Adipocyte (in vitro differentiated cells): ENCODE measurements at places on chromosomes 1 and 21.

- no peak for DNase-seq
Measured at GRCh38 chr1:3457910-3458883, 3.7 kb downstream of the ARHGEF16 start.

GRCh38 chr1:159184201-159184600 is 12.8 kb downstream of the CADM3 start:
- DNase-seq, result no peak

DNA sequence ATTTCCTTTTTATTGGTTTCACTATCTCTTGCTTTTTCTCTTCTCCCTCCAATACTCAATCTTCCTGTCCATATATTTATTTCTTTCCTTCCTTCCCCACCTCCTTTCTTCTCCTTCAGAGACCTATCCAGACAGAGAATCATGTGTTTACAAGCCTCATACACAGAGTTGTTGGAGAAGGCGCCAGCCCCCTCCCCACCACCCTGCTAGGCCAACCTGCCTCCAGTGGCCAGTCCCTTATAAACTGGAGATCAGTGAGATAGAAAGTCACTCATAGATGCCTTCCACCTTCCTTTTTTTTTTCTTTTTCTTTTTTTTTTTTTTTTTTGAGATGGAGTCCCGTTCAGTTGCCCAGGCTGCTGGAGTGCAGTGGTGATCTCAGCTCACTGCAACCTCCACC is 53.3 kb downstream of the CD247 start:
- no peak for DNase-seq

- no peak for DNase-seq
Measured at GRCh38 chr21:30102871-30103270, 63.7 kb downstream of the CLDN17 start.

DNA sequence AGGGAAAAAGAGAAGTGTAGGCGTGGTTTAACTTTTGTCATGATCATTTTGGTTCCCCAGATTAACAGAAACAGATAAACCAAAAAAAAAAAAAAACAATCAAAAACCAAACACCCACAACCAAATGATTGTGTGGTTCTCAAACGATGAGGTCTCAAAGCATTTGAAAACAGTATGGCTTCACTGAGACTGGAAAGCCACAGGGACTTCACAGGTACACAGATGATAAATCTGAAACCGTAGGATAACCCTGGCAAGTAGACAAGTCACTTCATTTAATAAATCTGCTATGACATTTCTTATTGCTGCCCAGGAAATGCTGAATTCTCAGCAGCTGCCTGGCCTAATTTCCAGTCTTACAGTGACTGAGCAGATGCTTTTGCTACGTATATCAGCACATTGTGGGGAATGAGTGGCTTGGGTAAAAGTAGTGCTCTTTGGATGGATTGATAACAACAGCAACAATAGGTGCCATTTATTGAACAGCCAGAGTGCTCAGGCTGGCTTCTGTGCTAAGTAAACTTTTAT is 6.1 kb downstream of the ST6GALNAC3 start:
- no peak for DNase-seq

- DNase-seq, result no peak
Measured at GRCh38 chr1:12127206-12127810, 39.5 kb upstream of the TNFRSF1B start.

GRCh38 chr1:29634324-29634723 is 398.0 kb downstream of the PTPRU start:
- no peak for DNase-seq

GRCh38 chr21:31257265-31257664 is 86.8 kb downstream of the TIAM1 start:
- DNase-seq, result no peak

- DNase-seq, result peak; percentile 6
Measured at GRCh38 chr1:238690415-238690814, 696.0 kb upstream of the CHRM3 start.

DNA sequence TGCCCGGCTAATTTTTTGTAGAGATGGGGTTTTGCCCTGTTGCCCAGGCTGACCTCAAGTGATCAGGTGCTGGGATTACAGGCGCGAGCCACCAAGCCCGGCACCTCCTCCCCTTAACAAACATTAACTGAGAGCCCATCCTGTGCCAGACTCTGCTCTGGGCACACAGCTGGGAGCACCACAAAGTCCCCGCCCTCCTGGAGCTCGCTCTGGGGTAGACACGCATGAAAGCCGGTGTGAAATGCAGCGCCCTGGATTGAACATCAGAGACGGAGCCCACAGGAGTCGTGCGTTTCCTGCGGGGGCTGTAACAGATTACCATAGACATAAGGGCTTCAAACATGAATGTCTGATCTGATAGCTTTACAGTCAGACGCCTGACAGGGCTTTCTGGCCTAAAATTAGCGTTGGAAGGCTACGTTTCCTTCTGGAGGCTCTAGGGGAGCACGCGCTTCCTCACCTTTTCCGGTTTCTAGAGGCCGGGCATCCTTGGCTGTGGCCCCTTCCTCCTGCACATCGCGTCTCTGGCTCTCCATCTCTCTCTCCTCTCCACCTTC is 14.3 kb downstream of the SLC27A3 start:
- DNase-seq, result no peak

DNA sequence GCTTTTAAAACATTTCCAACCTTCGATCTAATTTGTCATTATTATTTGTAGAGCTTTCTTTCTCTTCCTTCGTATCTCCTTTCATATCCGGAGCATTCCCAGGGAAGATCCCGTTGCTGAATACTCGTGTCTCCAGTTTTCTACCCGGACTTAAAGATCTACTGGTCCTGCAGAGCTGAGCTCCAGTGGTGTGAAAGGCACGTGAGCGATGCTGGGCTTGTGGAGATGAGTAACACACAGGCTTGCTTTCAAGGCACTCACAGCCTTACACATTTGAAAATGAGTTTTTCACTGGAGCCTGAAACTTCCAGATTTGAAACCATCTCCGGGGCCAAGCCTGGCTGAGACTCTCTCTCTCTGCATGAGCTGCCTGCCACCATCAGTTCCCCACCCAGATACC is 428.3 kb downstream of the KIF26B start:
- DNase-seq, result no peak
